Kidney epithelial cell (primary cell): ENCODE measurements at places on chromosomes 5 and 9.

DNA sequence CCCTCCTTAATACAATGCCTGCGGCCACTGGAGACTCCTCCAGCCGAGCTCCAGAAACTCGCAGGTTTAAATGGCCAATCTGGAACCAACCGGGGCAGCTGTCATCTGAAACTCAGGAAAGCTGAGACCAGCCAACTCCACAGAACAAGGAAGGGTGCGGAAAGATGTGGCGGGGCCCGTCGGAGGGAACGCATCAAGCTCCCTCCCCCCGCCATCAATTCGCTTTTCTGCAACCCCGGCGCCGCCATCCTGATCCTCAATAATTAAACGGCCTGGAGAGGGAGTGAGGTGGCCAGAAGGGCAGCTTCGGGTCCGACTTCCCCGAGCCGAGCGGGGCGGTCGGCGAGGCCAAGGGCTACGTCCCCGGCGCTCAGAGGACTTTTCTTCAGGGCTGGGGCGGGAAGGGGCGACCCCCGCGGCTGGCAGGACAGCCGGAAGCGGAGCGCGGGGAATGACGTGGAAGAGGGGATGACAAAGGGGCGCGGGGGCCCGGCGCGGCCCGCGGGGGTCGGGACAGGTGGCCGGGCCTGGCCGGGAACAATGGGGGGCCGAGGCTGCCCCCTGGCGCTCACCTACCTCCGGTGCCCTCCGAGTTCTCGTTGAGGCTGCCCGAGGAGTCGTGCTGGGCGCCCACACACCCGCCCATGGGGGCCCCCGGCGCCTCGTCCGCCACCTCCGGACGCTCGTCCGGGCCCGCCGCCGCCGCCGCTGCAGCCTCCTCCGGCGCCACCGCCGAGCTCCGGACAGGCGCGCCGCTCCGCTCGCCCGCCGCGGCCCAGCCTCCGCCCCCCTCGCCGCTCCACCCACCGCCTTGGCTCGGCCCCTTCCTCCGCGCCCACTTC, at the start of gene UBTD2:
TSS of gene UBTD2 (minus strand) at position 745 of the 842 bp plus-strand sequence. CDS start at position 646, 99 bp downstream.
- DNase-seq, result no peak

- no peak for DNase-seq
Observed at GRCh38 chr9:79470954-79471353, 100.8 kb upstream of the TLE4 start.

DNA sequence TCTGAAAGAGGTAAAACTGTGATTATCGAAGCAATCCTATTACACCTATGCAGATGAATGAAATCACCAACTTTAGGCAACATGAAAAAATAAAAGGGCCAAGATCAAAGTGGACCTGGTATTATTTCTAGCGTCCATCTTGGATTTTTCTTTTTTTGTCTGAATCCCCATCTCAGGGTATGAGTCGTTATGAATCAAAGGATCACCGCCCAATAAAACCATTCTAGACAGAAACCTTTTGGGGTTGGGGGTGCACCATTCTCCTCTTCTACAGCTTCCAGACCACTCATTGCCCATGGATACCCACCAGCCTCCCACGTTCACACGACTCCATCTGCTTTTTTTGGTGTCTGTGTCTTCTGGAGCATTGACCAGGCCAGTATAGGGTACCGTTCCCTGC, 33.4 kb downstream of the MAP1B start:
- no peak for DNase-seq

GRCh38 chr5:11126844-11127243, 365.8 kb upstream of the DAP start:
- DNase-seq, result no peak

DNA sequence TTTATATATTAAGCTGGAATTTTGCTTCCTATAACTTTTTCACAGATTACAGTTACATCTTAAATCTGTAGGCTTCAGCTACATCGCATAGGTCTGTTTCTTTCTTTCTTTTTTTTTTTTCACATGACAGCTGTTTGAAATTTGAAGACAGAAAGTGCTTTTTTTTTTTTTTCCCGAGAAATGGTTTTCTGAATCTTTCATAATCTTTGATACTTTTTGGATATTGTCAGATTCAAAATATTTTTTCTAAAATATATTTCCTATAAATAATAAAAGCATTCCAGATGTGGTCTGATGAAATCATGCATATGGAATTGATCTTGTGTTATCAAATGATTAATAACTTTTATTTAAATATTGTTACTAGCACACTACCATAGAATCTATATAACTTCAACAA, 212.2 kb downstream of the TAF11L14 start:
- no peak for DNase-seq

- no peak for DNase-seq
Observed at GRCh38 chr9:35757226-35757891, 3.3 kb upstream of the MSMP start.

DNA sequence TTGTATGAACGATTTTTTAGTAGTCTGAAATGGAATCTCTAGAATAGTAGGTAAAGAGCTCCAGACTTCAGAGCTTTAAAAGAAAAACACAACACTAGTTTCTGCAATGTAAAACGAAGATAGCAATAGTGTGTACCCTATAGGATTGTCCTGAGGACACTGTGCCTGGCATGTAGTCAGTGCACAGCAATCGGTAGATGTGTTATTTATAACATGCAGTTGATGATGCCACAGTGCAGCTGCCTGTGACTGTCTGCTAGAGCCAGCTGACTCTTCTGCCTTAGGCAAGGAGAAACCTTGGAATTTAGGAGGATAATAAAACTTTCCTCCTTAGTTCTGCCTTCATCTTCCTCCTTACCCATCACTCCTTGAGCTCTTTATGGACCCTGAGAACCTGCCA, 27.7 kb upstream of the TMOD1 start:
- no peak for DNase-seq

- no peak for DNase-seq
Observed at GRCh38 chr9:19457693-19458009, 48.8 kb downstream of the ACER2 start.

DNA sequence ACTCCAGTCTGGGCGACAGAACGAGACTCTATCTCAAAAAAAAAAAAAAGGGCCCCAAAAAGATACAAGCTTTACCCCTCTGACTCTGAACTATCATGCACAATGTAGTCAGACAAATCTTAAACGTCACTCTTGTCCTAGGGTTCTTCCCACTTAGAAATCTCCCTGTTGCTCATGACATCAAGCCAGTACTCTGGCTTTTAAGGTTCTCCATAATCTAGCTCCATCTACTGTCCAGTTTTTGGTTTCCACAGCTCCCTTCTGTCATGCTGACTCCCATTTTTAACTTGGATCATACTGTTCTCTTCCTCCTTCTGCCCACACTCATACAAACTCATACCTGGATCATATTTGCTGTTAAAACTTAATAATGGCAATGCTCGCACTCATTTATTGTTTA, 156.7 kb upstream of the TLX3 start:
- DNase-seq, result no peak

DNA sequence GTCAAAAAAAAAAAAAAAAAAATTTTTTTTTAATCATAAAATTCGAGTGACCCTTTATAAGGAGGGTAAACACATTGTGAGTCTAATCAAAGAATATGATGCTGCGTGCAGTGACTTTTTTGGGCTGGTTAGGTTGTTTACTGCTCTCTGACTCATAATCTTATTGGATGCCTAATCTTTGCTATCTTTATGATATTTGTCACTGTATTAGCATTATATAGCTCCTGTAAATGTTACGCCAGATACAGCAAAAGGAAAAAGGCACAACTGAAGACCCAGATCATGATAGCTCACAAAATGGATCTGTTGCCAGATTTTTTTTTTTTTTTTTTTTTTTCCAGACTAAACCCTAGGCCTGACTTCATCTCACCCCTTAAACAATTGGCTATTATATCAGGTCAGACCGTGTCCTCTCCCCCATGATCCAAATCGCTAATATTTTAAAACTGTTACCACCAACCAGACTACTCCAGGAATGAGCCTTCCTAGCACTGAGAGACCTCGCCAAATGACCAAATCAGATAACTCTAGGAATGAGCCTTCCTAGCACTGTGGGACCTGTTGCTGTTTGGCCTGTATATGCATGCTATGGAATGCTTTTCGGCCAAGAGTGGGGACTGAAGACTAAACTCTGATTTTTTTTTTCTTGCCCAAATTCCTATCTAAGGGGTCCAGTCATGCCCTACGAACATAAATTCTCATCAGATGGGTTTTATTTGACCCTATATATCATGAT, 131.7 kb upstream of the MYO10 start:
- DNase-seq, result no peak

DNA sequence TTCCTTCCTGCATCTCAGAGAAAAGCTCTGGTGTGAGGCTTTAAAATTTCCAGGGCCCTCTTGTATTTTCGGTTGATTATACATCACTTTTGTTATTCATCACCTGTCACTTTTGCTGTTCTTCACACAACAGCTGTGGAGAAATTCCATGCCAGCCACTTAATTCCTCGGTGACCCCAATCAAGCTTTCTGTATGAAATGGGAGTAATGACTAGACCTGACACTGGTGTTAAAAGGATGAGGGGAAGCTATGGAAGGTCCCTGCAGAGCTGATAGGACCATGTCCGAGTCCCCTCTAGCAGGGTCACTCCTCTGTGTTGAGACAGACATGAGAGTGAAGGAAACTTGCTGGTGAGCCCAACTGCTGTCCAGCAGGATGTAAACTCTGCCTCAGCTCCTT, 59.7 kb downstream of the GPR21 start:
- DNase-seq, result no peak

DNA sequence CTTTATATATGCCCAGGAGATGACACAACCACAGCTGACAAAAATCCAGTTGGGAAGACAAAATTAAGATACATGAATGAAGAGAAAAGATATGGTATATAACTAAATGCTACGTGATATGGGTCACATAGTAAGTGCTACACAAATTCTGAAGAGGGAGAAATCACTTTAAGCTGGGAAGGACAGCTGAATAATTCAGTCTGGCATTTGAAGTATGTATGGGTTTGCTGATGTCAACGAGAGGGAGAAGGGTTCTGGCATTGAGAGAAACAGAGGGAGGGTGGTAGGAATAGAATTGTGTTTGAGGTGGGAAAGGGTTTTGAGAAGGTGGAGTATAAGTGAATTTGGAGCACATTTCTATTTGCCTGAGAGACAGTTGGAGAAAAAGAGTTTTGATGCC, 6.7 kb upstream of the SLIT3 start:
- DNase-seq, result no peak

DNA sequence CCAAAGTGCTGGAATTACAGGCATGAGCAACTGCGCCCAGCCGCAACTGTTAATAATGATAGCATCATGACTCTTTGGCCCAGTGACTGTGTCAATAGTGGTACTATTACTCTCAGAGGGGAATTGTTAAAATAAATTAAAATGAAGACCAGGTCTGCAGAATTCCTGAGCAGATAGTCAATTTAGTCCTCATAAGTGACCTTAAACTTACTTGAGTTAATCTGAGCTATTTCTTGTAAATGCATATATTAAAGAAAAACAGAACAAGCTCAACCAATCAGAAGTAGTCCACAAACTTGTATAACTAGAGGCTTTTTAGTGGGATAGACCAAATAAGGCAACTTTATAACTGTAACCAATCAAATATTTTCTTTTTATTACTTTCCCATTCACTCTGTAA, 1.7 kb upstream of the RECK start:
- DNase-seq, result no peak

DNA sequence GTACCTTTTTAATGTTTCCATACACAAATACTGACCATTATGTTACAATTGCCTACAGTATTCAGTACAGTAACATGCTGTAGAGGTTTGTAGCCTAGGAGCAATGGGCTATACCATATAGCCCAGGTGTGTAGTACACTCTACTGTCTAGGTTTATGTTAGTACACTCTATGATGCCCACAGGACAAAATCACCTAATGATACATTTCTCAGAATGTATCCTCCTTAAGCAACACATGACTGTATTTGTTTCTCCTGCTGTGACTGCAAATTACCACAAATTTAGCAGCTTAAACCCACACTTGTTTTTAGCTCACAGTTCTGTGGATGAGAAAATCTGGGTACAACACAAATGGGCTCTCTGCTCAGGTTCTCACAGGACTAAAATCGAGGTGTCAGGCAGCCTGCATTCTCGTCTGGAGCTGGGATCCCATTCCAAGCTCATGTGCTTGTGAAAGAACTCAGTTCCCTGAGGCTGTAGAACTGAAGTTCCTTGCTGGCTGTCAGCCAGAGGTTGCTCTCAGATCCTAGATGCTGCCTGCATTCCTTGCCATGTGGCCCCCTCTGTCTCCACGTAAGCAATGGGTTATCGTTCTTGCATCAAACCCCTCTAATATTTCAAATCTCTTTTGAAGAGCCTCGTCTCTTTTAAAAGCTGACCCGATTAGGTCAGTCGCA, 38.6 kb upstream of the PIK3R1 start:
- DNase-seq, result no peak

DNA sequence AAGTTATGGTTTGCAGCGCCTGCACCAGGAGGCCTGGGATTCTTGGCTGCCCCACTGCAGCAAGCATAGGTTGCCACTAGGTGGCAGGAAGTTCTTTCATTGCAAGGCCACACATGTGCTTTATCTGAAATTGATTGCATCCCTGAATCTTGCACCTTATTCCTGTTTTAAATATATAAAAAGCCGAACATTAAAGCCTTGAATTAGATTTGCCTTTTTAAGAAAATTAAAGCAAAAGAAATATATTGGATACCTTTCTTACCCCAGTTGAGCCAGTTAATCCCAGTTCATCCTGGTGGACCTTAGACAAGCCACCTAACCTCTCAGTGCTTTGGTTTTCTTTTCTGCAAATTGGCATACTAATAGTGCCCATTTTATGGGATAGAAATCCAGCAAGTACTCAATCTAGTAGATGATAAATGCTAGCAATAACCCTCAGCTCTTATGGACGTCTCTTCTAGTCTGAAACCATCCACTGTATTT, 6.3 kb upstream of the TRMT10B start:
- DNase-seq, result peak; percentile 14

GRCh38 chr5:153678617-153679329, 188.3 kb downstream of the GRIA1 start:
- DNase-seq, result no peak

DNA sequence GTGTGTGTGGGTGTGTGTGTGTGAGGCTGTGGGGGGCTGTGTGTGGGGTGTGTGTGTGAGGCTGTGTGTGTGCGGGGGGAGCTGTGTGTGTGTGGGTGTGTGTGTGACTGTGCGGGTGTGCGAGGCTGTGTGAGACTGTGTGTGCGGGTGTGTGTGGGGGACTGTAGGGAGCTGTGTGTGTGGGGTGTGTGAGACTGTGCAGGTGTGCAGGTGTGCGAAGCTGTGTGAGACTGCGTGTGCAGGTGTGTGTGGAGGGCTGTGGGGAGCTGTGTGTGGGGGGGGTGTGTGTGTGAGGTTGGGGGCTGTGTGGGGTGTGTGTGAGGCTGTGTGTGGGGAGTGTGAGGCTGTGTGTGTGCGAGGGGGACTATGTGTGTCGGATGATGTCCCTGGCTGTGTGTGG, 23.2 kb downstream of the AHRR start:
- DNase-seq, result no peak

GRCh38 chr5:6903934-6904333, 190.7 kb downstream of the TENT4A start:
- no peak for DNase-seq

DNA sequence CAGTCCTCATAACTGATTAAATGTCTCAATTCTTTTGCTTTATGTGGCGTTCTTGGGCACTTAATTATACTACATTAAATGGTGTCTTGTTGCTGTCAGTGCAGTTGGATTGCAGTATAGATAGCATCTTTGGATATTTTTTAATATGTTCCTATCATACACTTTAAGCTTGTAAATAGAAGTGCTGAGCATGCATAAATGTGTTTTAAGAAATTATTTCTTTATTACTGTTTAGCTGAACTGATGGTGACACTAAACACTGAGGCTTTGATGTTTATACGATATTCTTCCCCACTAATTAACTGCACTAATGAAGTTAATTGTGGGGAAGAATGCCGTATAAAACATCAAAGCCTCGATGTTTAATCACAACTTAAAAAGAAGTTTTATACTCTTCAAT, 116.6 kb downstream of the TLE4 start:
- DNase-seq, result no peak
